ENCODE measurements at places on chromosomes 5 and 9. TPM values are rescaled to one million over a fixed set of nuclear protein-coding genes. Genes with fewer than 3 reads are reported as not detected.

The ANKRD18B gene
- 35.6 TPM for total RNA-seq

The HBEGF gene
- total RNA-seq = 27.0 TPM

The MAMDC2 gene
- total RNA-seq = 0.30 TPM

The FOXD1 gene
- 10.7 TPM for total RNA-seq

The NXNL2 gene
- 0.97 TPM for total RNA-seq

The TDRD7 gene
- total RNA-seq = 9.2 TPM

The TCF7 gene
- total RNA-seq = 0.09 TPM

The TXNDC8 gene
- total RNA-seq = not detected

The RASGEF1C gene
- not detected for total RNA-seq

The FAM200C gene
- total RNA-seq = 4.8 TPM

The CENPH gene
- 3.6 TPM for total RNA-seq

The MEGF10 gene
- 0.14 TPM for total RNA-seq
